ENCODE measurements at places on chromosomes 3 and 15.
A peak's percentile ranks its signal among the peaks of the same experiment; 100 is the strongest.

DNA sequence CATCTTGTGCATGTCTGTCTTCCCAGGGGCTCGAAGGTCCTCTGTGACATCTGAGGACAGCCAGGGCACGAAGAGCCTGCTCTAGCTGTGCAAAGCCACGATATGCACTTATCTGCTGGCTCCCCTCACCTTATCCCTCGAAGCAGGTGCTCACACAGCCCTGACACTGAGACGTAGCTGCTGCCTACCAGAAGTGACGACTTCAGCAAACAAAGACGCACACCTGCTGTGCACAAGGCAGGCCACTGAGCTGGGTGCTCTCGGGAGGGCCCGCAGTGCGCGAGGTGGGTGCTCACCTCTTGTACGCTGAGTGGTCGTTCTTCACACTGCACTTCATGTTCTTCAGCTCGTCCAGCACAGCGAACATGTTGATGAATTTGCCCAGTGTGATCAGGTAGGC is 37.3 kb downstream of the CYFIP1 start:
- no peak for DNase-seq

DNA sequence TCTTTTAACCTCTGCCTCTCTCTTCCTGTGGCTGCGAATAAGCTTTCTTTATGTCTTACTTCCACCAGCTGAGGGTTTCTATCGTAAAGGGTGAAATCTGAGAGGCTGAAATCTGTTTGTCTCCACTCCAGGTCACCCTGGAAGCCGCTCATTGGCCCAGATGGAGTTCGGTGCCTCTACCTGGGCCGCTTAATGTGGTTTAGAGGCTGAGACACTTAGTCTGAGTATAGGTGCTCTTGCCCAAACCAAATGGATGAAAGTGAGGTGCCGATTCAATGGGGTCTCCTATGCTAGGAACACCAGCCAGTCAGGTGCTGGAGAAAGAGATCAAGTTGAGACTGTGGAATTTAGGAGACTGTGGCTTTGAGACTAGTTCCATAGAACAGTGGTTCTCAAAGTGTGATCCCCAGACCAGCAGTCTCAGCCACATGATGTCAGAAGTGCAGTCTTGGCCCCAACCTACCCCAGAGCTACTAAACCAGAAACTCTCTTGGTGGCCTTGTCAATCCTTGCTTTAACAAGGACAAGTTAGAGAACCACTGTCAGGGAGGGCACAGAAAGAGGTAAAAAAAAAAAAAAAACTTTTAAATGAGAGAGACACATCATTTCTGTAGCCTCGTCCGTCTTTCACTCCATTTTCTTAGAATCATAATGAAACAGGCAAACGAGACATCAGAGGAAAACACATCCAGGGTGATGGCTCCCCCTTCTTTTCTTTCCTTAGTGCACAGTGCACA is 54.9 kb upstream of the CCR2 start:
- DNase-seq, result no peak

GRCh38 chr3:57030721-57031120 is 29.7 kb upstream of the SPATA12 start:
- no peak for DNase-seq

DNA sequence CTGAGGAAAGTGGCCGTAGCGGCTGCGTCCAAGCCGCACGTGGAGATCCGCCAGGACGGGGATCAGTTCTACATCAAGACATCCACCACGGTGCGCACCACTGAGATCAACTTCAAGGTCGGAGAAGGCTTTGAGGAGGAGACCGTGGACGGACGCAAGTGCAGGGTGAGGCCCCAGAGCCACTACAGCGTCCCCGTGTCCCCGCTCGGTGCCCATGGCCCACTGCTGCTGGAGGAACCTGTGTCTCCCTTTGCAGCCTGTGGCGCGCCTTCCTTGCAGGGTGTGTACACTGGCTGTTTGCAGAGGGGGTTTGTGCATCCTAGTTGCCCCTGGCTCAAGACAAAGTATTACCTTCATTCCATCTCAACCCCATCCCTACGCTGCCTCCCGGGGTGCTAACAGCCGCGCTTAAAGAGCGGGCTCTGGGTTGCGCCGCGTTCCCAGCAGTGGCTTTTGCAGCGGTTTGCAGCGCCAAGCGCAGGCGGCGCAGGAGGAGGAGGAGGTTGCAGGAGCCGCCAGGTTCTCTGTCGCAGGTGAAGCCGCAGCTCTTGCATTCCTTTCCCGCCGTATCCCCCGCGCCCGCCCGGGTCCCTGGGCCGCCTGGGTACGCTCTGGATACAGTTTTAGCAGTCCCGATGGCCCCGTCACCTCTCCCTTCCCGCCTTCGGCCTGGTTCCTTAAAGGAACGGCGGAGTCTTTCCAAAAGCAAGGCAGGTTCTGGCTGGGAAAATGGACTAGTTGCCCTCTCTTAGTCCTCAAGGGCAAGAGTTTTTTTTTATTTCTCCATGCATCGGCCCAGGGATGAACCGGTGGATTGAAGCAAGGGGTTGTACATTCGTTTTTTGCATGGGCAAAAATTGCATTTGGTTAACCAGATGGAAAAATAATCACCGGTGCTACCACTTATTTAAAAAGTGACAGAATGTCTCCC is 1.2 kb downstream of the CRABP1 start:
- DNase-seq, result peak; percentile 88

- no peak for DNase-seq
Measured at GRCh38 chr3:100002599-100003350, 111.5 kb downstream of the FILIP1L start.

DNA sequence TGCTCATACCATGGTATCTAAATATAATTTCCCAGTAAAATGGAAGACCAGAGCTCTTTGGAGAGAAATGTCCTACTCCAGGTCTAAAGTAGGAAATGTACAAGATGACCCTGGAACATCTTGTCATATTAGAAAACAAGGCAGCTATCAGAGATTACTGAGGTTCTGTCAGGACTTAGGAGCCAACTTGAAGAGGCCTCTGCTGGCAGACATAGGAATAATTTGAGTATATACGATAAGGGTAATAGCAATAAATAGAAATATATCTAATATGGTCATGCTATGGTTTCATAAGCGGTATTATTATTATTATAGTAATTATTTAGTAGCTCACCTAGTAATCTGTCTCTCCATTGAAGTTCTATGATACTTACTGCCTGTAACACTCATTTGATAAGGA is 224.2 kb downstream of the SOX2 start:
- no peak for DNase-seq

DNA sequence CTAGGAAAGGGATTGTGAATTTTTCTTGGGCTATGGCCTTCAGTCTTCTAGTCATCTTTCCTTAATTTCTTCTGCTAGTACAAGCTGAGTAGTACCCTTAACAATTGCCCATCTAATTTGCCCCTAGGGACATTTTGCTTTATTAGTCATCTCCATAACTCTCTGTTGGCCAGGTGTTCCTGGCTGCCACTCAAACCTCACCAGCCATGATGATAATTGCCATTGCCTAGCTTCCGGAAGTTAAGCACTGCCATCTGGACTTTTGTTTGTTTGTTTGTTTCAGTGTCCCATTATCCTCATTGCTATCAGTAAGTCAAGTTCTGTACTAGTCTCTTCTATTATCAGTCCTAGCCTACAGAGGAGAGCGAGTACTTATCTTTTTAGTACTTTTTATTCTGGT is 36.6 kb upstream of the UBL7 start:
- DNase-seq, result no peak

DNA sequence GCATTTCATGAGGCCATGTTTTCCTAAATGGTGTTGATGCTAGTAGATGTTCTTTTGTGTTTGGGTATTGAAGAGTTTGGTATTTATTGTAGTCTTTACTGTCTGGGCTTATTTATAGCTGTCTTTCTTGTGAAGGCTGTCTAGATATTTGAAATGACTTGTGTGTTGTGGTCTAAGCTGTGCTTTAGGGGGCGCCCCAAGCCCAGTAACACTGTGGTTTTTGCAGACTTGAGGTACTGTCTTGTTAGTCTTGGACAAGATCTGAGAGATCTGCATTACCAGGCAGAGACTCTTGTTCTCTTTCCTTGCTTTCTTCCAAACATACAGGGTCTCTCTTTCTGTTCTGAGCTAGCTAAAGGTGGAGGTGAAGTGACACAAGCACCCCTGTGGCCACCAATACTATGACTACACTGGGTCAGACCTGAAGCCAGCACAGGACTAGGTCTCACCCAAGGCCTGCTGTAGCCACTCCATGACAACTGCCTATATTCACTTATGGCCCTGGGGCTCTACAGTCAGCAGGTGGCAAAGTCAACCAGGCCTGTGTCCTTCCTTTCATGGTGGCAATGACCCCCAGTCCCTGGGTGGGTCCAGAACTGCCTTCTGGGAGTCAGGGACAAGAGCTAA is 152.1 kb upstream of the TBC1D5 start:
- DNase-seq, result no peak

- no peak for DNase-seq
Measured at GRCh38 chr3:183008800-183009199, 28.5 kb upstream of the DCUN1D1 start.

DNA sequence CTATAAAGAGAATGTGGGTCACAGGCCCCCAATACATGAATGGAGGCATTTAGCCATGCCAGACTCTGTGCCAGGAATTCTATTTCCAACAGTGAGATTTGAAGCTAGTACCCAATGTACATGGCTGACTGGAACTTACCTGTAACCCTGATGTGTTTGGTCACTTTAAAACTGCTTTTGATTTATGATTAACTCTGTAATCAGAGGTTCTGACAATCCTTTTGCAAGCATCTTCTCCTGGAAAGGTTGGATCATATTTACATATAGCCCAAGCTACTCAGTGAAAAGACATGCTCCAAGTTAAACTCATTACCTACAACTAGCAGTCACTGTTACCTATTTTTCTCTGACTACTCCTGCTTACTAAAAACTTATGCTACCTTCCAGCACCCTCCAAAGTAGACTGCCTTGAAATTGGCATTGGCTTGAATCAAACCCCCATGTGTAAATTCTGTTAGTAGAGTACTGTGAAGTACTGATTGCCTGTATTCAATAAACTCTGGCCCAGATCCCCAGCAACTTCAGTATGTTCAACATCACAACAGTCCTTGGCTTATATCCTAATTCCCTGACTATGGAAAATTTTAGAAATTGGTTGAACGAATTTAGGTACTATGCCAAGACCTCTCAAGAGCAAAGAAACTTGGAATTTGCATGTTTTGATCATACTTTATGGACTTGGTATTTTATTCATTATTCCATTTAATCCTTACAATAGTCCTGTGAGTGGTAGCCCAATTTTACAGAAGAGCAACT is 665.6 kb upstream of the NECTIN3 start:
- no peak for DNase-seq

DNA sequence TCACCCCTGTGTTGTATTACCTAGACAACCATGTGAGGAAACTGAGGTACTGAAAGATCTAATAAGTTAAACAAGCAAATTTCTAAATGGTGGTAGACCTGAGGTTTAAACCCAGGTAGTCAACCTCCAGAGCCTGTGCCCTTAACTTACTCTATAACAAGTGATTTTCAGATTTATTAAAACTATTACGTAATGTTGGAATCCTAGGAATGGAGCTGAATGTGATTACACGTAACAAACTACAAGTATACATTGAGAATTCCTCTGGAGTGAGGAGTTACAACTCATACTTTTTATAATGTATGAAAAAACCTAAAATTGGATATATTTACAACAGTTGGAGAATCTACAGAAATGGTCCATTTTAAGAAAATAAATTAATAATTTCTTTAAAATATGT is 18.0 kb downstream of the FAM98B start:
- DNase-seq, result no peak

DNA sequence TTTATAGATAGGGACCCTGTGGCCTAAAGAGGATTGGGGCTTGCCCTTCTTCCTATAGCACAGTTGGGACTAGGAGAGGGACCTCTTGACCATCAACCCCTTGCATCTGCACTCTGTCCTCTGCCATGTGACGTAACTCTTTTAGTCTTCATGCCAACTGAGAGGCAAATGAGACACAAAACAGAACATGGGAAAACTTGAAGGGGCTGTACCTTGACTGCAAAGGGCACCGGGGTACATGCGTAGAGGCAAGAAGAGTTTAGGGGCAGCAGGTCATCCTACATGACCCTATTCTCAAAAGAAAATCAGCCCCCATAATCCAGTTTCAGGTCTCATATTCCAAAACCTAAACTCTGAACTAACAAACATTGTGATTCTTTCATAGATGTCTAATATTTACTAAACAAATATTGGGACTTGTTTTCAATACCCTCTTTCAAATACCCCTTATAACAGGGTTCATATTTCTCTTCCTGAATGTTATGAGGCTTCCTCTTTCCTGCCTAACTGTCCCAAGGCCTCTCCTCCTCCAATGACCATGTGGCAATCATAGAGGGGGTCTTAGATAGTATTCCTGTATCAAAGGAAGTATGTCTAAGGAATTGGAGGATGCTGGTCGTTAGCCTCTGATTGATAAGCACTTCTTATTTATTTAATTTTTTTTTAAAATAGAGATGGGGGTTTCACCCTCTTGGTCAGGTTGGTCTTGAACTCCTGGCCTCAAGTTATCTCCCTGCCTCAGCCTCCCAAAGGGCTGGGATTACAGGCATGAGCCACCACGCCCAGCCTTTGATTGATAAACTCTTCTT is 20.6 kb downstream of the ACKR2 start:
- DNase-seq, result no peak

DNA sequence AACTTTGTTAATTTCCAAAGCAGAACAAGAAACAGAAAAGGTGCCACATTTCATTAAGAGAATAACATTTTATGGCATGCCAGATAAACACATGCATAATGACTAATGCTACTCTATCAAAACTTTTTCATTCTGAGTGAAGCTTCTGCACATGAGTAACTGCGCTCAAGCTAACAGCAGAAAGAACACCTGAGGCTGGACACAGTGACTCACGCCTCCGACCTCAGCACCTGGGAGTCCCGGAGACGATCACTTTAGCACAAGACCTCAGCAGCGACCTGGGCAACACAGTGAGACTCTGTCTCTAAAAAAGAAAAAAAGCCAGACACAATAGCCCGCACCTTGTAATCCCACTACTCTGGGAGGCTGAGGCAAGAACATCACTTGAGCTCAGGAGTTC is 70.6 kb downstream of the ACAP2 start:
- no peak for DNase-seq

DNA sequence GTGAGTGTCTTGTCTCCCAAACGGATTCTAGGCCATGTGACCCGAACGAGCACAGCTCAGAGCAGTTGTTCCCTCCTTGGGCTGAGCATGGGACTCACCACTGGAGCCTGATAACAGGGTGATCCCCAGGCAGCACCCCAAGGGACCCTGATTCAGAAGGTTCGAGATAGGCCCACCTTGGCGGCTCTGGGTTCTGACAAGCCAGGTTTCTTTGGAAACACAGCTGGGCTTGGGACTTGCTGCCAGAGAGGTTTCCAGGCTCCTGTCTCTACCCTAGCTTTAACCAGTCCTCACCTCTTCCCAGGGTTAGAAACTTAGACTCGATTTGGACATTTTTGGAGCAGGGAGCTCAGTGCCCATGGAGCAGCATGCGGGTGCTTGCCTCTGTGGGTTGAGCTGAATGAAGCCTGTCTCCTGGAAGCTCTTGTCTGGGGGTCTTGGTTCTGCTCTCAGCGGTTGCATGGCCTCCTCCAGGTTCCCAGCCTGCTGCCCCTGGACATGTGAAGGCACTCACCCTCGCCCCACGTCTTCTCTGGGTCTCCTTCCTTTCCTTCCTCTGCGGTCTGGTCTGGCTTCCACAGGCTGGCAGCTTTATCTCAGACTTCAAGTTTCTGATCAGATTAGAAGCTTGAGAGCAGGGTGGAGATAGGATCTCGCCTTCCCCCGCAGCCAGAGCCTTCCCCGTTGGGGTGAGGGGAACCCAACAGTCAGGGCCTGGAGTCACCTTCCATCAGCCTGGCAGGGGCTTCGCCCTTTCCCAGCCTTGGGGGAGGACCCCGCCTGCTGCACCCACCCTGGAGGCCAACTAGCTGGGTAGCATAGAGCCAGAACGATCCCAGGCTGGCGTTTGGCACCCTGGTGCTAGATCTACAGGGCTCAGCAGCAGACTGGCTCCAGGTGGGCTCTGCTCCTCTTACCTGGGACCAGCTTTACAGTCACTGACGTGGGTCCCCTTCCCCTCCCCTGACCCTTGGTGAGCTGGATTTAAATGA is 21.0 kb downstream of the PAQR5 start:
- no peak for DNase-seq
